Stimulated activated CD4-positive, alpha-beta T cell treated with anti-CD3 and anti-CD28 coated beads, Interleukin-1b, Interleukin-23, amount 100 ng/mL, for 1 hour (primary cell): ENCODE measurements at places on chromosomes 3 and 15.
A peak's percentile ranks its signal among the peaks of the same experiment; 100 is the strongest.

- peak; percentile 15 for DNase-seq
Observed at GRCh38 chr3:58217209-58217811, 6.5 kb upstream of the DNASE1L3 start.

DNA sequence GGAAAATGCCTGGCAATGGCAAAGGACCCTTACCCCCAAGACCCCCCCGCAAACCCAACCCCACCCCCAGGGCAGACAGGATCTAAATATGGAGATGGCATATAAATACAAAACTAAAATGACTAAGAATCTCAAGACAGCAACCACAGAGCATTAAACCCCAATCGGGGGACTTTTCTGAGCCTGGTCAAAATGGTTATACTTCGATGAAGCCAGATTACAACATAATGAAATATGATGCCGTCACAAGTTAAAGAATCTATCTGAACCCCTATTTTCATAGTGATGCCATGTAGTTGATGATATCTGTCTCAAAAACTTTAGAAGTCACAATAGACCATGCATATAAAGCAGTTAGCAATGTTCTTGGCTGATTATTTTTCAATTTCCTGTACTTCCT lies 223.6 kb downstream of the CGGBP1 start:
- no peak for DNase-seq

- DNase-seq, result no peak
Observed at GRCh38 chr15:78457101-78457500, 19.1 kb downstream of the IREB2 start.

DNA sequence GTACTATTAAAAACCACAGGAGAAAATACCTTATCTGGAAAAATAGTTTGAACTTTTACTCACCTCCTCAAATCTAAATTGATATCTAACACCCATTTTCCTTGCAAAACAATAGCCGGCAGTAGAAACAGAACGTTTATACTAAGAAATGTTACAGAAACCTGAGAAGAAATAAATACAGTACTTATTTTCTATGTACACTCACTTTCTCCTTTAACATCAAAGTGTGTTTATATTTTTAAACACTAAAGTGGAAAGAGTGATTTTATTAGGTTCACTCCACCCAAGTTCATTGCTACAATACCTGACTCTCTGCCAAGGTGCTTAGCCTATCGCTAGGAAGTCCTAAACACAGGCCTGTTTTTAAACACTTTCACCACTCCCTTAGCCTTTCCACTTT lies 87.8 kb upstream of the TJP1 start:
- no peak for DNase-seq

DNA sequence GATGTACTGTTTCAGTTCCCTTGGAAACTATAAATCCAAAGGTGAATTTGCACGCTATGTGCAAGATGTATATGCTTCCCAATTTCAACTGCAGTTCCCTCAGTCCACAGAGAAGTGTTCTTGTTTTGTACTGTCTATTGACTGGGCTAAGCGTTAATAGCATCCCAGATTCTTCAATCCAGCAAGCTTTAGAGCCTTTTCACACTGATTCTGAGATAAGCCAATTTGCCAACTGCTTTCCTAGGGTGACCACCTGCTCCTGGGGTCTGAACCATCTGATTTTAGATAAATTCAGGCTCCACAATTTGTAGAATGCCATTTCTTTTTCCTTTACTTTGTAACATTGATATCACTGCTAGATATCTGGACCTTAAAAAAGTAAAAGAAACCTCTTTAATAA lies 340.1 kb downstream of the PTPRG start:
- no peak for DNase-seq

- DNase-seq, result no peak
Observed at GRCh38 chr15:95025924-95026728, 794.8 kb downstream of the MCTP2 start.

GRCh38 chr3:136751316-136752171 lies 634 bp downstream of the STAG1 start:
- DNase-seq, result peak; percentile 16

DNA sequence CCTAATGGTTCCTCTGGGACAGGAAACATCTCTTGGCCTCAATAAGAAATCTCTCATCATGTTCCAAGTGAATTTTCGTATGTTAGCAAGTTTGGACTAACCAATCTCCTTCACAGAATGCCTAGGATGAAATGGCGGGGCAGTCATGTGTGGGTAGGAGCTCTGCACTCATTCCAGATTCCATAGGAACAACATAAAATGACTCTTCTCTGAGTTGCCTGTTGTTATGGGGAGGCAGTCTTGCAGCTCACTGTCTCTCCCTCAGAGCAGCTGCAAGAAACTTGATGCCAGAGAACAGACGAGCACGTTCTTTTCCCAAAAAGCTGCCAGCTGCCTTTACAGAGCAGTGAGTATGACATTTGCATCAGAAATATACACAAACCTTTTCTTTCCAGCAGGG lies 34.1 kb downstream of the SPATA12 start:
- DNase-seq, result no peak

GRCh38 chr3:170942011-170942410 lies 33.6 kb upstream of the EIF5A2 start:
- no peak for DNase-seq

GRCh38 chr3:139572847-139573672 lies 33.5 kb upstream of the RBP1 start:
- no peak for DNase-seq

GRCh38 chr15:76298986-76299385 lies 12.3 kb downstream of the ETFA start:
- DNase-seq, result no peak

GRCh38 chr15:95087253-95087609 lies 855.9 kb downstream of the MCTP2 start:
- DNase-seq, result no peak

DNA sequence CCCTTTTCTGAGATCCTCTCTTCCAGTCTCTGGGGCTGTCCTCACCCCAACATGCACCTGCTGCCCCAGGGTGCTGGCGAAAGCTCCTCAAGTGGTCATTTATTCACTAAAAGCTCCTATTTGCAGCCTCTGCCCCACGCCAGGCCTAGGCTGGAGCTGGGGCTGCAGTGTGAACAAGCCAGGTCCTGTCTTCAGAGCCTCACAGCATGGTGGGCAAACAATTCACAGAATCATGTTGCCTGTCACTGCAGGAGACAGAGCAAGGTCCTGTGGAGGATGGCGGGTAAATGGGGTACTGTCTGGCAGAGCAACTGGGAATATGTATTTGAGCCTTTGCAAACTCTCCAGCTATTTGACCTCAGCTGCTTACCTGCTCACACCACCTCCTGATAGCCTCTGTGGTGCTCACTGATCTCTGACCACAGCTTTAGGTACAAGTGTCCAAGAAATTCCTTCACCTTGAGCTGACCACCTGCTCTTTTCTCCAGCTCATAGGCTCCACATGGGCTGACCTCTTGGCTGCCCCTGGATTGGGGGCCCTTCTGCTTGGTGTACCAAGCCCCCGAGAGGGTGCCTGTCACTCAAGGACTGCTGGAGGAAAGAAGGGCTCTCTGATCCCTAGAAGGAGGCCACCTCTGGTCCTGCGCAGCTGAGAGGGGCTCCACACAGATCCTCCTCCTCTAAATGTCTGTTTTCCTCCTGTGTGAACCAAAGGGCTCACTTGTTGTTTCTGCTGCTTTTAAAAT lies 35.6 kb downstream of the AMOTL2 start:
- no peak for DNase-seq

DNA sequence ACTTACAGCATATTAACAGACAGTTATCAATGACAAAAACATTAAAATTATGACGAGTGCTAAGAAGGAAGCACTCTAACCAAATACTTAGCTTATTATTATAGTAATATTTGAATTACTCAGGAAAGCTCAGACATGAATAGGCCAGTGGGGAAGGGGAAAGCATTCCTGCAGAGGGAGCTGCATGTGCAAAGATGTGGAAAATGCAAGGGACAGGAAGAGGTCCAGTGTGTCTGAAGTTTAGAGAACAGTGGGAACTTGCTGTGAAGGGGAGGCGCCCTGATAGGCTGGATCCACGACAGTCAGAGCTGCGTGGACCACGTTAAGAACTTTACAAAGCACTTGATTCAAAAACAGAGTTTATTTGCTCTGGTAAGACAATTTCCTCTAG lies 1.2 kb upstream of the SPICE1 start:
- DNase-seq, result no peak

DNA sequence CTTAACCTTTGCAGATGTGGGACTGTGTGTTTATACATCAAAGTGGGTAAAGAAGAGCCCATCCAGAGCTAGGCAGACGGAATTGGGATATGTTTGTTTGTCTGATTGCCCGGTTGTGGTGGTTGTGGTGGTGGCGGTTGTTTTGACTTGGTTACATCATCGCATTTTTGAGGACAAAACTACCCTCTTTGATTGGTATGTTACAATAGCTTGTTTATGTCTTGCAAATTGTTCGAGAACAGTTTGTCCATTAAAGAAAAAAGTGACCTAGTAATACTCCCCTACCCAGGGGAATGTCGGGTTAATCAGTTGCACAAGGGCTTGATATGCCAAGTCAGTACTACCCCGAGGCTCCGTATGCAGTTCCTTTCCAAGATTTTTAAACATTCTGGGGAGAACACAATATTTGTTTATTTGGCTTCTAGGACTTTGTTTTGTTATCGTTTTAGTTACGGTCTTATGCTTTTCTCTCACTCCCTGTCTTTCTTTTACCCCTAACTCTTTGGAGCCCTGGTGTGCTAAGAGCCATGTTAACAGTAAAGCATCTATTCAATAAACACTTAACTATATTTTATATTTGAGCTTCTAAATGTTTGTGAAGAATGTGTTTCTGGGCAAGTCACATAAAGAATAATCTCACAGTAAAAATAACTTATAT lies 315.4 kb downstream of the LPP start:
- DNase-seq, result no peak

DNA sequence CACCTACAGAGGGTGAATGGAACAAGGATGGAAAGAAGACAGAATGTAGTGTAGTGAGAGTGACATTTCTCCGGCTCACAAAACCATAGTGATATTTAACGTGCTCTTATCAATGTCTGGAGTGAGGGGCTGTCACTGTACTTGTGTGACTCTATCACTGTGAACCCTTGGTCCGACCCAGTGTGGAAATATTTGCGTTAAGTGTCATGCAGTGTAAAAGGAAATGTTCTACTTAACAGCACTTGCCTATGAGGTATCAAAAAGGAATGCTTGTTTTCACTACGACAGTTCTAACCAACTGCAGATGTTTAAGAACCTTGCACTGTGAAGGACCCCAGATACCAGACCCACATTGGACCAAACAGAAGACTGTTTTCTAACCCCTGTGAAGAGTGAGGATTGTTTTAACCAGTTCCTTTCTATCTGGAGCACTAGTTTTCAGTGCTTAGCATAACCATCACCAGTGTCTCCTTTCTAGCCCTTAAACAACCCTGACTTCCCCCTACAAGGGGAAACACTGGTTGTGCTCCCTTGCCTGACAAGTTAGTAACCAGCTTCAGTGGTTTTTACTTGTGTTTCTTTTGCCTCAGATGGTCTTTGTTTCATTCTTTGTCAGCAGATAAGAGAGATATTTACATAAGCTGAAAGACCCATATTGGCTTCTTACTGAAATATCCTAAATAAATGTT lies 144.7 kb upstream of the ABHD17C start:
- no peak for DNase-seq

- DNase-seq, result no peak
Observed at GRCh38 chr3:158458464-158458863, 112.5 kb upstream of the MLF1 start.

- DNase-seq, result no peak
Observed at GRCh38 chr15:87369269-87369668, 887.3 kb downstream of the NTRK3 start.
